SK-N-SH treated with all-trans-retinoic acid at 6 μM for 48 hours (cell line): ENCODE measurements at places on chromosomes 1 and 21.
A peak's percentile ranks its signal among the peaks of the same experiment; 100 is the strongest.

GRCh38 chr1:215891266-215892057, 324.4 kb downstream of the KCTD3 start:
- ATAC-seq: peak; percentile 72

- no peak for ATAC-seq
Measured at GRCh38 chr1:172266528-172267174, 153.8 kb upstream of the C1orf105 start.

DNA sequence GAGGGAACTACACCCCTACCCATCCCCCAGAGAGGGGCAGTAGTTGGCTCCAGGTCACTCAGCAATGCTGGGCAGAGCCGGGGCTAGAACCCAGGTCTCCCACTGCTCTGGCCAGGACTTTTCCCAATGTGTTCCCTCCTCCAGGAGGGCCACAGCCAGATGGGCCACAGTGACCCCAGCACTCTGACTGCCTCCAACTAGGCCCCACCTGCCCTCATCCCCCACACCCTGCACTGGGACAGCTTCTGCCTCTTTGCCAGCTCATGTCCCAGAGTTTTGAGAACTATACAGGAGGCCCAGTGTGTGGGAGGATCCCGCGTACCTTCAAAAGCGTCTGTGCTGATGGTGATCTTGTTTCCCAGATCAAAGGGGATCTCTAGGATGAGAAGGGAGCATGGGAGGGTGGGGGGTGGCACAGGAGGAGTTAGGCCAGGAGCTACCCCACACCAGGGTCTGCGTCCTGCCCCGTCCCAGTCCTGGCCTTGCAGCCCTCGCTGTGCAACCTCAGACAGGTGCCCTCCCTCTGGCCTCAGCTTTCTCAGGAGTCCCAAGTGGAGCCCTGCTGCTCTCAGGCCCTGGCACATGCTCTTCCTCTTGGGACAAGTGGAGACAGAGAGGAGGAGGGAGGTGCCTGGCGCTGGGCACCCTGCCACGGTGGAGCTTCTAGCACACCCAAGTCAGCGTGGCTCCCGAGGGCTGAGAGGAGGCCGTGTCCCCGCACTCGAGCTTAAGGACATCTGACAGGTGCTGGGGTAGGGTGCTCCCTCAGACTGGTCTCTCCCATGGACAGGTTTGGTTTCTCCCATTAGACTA, 22.0 kb downstream of the MYOM3 start:
- ATAC-seq: no peak

DNA sequence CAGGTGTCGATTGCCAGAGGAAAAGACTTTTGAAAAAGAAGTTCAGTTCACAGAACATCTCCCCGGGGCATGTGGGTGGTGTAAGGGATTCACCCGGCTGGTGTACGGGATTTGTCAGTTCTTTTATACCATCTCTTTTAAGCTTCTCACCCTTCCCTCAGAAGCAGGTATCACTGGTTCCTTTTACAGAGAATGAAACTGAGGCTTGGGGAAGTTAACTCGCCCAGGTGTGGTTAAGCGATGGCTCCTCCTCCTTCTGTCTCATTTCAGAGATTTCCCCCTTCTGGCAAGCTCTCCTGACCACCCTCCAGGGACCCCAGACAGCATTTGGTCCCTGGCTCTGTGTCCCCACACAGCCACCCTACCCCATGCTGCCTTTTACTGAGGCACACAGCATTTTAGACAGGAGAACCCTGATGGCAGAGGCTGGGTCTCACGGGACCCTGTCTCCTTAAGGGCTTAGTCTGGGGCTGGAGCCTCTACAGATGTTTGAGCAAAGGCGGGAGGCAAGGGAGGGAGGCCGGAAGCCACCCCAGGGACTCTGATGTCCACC, 2.8 kb upstream of the ECE1 start:
- no peak for ATAC-seq

DNA sequence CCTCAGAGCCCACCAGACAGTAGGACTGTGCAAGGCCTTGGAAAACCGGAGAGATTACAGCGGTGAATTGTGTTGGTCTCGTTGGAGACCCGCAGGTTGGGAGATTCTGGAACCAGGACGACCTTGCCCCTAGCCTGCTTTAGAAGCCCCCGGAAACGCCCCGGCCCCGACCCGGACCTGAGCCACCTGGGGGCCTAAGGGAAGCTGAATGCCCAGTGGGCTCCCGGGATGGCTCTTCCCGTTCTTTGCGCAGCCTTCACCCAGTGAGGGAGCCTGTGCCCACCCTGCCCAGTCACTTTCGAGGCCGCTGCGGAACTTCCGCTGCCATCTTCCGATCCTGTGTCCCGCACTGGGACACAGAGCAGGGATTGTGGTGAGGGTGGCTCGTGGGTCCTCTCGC, 254.4 kb downstream of the FAM72C start:
- no peak for ATAC-seq

- ATAC-seq: no peak
Measured at GRCh38 chr1:168319691-168320090, 39.0 kb downstream of the TBX19 start.

- ATAC-seq: peak; percentile 68
Measured at GRCh38 chr1:84689514-84690396, 506 bp downstream of the SSX2IP start.

GRCh38 chr21:44987301-44987885, 47.6 kb downstream of the SLX9 start:
- ATAC-seq: no peak

DNA sequence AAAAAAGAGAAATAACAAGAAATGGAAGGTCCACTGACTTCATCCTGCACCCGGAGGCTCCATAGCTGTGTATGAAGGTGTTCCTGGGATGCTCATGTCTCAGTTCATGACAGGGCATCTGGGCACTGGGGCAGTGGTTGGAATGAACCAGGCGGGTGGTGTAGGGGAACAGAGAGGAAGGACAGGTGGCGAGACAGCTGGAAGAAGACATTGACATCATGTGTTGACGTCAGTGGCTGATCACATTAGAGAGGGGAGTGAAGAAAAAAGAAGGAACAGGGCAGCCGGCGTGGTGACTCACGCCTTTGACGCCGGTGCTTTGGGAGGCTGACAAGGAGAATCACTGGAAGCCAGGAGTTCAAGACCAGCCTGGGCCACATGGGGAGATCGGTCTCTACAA, 50.1 kb downstream of the HUNK start:
- no peak for ATAC-seq

- no peak for ATAC-seq
Measured at GRCh38 chr1:67675800-67676199, 9.2 kb upstream of the GADD45A start.

- ATAC-seq: no peak
Measured at GRCh38 chr1:162996261-162996660, 72.9 kb upstream of the RGS4 start.

DNA sequence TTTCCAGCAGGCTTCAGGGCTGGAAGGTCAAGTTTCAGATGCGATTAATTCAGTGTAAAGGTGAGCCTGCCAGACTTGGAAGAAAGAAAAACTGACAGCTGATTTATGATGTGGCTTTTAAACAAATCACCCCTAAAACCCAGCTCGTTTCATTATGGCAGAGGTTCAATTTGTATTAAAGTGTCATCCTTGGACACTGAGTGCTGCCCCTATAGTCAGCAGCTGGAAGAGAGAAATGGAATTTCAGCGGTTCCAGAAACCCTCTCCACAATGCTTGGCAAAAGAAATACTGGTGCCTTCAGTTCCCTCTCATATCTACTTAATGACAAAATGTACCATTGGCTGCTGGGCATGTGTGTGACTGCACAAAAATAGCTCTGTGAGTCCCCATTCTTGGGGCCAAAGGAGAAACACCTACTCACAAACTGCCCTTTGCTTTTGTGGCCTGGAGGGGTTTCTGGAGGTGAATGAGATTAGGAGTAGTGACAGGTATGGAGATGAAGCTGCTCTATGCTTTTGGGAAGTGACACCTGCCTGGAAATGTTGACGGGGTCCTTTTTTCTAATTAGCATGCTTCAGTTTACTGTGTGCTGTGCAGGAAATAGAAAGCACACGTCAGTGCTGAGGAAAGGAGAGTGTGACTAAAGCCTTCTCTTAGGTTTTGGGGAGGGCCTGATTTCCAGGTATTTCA, 95.1 kb upstream of the TSPAN2 start:
- peak; percentile 37 for ATAC-seq

DNA sequence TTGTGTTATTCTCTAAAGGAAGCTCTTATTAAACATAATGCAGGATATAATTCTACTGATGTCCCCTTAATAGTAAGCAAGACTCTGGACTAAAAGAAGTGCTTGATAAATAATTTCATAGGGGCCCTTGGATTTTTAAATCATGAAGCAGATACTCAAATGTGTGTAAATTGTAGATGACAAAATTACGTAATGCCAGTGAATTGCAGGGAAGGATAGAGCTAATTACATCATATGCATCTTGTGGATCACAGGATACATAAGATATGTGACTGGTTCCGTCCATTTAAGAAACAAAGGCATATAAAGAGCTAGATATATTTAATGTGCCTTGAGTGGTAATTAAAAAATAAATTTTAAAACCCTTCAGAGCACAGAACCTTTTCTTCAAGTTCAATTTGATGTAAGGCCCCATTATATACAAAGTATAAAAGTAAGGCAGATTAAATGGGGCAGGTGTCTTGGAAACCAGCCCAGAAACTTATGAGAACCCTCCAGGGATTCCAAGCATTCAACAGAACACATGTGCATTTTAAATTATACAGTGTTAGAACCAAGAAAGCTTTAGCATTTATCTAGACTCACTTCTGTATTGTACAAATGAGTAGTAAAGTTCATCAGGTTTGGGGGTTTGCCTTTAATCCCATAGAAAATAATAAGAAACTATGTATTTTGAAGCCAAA, 190.4 kb downstream of the NCAM2 start:
- ATAC-seq: no peak

- no peak for ATAC-seq
Measured at GRCh38 chr21:15022608-15023261, 42.1 kb downstream of the NRIP1 start.

DNA sequence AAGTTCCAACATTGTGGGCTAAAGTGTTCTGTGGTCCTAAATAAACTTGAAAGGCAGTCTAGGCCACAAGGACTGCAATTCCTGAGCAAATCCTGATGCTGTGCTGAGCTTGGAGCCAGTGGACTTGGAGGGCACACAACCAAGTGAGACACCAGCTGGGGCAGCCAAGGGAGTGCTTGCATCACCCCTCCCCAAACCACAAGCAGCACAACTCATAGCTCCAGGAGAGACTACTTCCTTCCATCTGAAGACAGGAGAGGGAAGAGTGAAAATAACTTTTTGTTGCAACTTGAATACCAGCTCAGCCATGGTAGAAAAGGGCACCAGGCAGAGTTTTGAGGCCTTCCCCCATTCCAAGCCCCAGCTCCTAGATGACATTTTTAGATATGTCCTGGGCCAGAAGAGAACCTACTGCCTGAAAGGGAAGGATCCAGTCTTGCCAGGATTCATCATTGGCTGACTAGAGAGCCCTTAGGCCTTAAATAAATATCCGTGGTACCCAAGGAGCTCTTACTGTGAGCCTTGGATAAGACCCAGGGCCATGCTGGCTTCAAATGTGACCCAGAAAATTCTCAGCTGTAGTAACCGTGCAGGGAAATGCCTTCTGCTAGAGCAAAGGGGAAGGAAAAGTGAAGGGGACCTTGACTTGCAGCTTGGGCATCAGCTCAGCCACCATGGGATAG, 35.4 kb upstream of the LRRC8B start:
- ATAC-seq: no peak

- peak; percentile 68 for ATAC-seq
Measured at GRCh38 chr1:16612332-16613172, 812 bp downstream of the NBPF1 start.

DNA sequence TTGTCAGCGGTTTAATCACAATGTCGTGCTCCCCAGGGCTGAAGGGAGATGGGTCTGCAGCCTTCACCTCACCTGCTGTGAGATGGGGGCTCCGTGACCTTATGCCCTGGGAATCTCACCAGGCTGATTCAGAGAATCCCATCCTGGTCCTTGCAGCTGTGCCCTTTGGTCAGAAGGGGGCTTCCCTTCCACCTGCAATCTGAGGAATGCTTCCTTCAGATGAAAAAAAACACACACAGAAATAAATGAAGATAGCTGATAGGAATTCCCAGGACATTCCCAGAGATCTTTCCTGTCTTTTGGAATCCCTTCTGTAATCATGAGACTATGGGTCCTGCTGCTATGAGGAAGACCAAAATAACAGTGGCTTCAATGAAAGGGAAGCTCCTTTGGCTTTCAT, 127.0 kb upstream of the VAMP3 start:
- no peak for ATAC-seq

DNA sequence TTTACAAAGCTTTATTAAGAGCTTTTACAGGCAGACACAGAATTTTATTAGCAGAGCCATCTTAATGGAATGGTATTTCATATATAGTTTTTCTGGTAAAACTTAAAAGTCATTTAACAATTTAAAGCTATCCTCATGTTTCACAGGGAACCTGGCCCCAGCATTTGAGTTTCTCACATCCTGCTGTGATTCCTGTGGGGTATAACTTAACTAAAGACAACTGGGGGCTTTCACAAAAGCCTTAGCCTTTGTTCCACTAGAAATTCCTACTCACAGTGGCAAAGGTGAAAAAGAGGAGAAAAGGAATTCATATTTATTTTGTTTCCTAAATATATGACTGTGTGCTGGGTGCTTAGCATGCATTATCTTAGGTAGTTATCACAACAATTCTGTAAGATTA, 233.9 kb downstream of the DENND1B start:
- ATAC-seq: no peak

DNA sequence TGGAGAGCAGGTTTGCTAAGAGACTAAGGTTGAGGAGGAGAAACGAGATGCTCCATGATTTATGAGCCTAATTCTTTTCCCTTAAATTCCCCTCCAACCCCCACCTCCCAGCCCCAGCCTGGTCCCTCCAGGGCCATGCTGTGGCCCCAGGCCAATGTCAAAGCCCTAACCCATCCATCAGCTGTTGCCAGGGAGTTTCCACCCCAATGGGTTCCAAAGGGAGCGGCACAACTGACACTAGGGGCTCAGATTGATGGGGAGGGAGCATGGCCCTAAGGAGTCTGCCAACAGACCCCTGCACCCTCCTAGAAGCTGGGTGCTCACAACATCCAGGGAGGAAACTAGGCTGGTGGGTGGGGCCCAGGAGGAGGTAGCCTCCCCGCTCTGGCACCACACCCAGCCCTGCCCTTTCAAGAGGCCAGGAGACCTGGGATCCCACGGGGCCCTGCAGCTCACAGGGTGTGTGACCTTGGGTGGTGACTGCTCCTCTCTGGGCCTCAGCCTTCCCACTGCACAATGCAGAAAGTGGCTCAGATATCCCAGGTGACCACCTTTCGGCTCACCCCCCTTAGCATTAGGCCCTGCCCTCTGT, 12.9 kb downstream of the AHDC1 start:
- no peak for ATAC-seq

GRCh38 chr1:157966031-157966537, 27.4 kb upstream of the KIRREL1 start:
- ATAC-seq: no peak

DNA sequence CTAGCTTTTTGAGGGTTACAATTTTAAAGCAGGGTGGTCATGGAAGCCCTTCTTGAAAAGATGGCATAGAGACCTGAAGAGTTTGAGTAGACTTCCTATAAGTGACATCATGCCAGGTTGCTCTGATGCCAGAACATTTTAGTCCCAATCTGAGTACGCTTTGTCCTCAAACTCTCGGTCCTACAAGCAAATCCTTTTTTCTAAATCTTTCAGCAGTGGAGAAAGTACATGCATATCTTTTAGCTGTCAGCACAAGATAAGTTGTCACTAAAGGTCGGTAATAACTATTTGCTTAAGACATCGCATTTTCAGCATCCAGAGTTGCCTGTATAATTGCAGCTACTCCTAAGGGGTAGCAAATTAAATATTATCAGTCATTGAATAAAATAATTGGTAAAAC, 140.4 kb downstream of the ATP6V1G3 start:
- no peak for ATAC-seq

- ATAC-seq: no peak
Measured at GRCh38 chr21:36959020-36959835, 7.2 kb downstream of the HLCS start.

GRCh38 chr1:210235363-210236053, 2.9 kb downstream of the SERTAD4 start:
- ATAC-seq: no peak
